ENCODE measurements at places on chromosomes 1 and 21. TPM values are rescaled to one million over a fixed set of nuclear protein-coding genes. Genes with fewer than 3 reads are reported as not detected.
A peak's percentile ranks its signal among the peaks of the same experiment; 100 is the strongest.

DNA sequence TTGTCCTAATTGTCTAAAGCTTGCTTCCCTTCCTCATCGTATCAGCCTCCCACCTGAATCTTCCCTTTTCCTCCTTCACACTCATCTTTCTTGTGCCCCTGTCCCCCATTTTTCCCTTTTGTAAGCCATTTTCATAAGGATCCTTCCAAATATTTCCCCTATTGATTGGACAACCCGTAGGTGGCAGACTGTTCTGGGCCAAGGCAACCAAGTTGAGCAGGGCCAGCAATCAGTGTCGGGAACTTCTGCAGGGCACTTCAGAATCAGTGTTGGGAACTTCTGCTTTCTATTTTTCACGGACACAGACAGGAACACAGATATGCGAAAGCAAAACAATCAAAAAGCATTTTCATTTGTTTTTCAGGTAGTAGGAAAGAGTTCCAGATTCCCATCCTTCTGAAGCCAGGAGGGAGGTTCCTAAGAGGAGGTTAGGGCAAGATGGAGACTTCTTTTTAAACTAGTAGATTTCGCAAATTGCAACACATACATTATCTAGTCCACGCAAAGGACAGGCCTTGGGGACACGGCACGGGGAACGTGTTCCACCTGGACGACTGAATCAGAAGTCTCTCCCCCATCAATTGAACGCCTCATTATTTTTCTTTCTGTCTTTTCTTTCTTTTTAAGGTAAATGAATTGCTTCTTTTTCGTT is 691 bp upstream of the MPZL1 start:
- peak; percentile 30 for DNase-seq
- H3K36me3 ChIP-seq: no peaks in the 10 kb centered on the region
- H3K27me3 ChIP-seq: no peaks in the 10 kb centered on the region
- peak overlapping the region; percentile 97 for H3K4me3 ChIP-seq

DNA sequence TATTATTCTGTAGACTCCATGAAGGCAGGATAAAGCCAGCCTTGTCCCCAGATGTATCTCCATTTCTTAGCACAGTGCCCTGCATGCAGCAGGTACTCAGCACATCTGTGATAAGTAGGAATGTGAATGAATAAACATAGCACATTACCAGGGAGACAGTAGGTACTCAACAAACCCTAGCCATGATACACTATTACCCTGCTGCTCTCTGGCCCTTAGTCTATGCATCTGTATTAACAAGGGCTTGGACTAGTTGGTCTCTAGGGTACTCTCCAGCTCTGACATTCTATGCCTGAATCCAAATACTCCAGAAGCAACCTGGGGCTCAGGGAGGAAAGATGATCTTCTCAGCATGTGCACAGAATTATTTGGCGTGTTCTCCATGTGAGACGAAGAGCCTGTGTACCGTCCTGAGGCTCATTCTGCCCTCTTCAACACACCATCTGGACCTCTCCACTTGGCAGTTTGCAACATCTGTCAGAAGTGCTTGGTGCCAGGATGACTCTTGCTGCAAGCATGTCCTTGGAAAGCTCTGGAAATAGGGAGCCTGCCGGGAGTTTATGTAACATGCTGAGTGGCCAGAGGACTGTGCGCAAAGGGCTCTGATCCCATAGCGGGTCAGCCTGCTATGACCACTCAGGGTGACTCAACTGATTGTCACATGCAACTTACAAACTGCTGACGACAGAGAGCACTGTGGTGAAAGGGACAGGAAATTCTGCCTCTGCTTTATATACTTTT is 228.2 kb upstream of the USP24 start:
- no peaks in the 10 kb centered on the region for H3K27me3 ChIP-seq
- H3K4me3 ChIP-seq: no peak overlapping the region
- H3K27ac ChIP-seq: peak overlapping the region; percentile 55
- no peaks in the 10 kb centered on the region for H3K36me3 ChIP-seq
- peaks cover 11% of the 10 kb centered on the region for H3K4me1 ChIP-seq
- DNase-seq: peak; percentile 51

- DNase-seq: no peak
- H3K27ac ChIP-seq: no peak overlapping the region
- H3K4me1 ChIP-seq: no peaks in the 10 kb centered on the region
- no peak overlapping the region for H3K4me3 ChIP-seq
- H3K27me3 ChIP-seq: no peaks in the 10 kb centered on the region
- no peaks in the 10 kb centered on the region for H3K36me3 ChIP-seq
Measured at GRCh38 chr1:244789276-244789580, 46.2 kb upstream of the COX20 start.

Gene INAVA
- polyA plus RNA-seq: 22.6 TPM

DNA sequence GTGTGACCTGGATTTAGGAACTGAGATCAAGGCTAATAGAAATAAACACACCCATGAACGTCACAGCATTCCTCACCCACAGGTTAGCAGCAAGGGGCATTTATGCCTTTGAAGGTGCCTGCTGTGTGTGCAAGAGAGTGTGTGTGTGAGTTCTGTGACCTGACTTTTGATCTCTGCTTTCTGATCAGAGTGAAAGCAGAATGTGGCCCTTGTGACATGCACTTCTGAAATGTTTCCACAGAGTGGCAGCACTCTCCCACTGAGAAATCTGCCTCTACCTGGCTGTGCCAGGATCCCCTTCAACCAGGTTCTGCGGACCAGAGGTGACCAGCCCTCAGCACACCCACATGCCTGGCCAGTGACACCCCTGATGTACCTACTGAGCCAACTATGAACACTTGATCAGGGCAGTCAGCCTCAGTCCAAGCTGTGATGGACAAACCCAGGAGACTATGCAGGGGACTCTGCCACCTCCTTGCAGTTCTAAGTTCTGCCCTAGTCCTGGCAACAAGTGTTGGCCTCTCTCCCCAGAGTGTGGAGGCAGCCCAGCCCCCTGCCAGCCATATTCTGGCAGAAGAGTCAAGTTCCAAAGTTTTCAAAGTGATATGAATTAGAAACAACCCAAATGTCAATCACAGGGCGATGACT is 41.0 kb downstream of the RXRG start:
- H3K27me3 ChIP-seq: peaks cover 23% of the 10 kb centered on the region
- no peaks in the 10 kb centered on the region for H3K36me3 ChIP-seq
- no peak overlapping the region for H3K27ac ChIP-seq
- no peaks in the 10 kb centered on the region for H3K4me1 ChIP-seq
- H3K4me3 ChIP-seq: no peak overlapping the region
- DNase-seq: peak; percentile 30

Gene KCNN3
- 2.2 TPM for polyA plus RNA-seq

DNA sequence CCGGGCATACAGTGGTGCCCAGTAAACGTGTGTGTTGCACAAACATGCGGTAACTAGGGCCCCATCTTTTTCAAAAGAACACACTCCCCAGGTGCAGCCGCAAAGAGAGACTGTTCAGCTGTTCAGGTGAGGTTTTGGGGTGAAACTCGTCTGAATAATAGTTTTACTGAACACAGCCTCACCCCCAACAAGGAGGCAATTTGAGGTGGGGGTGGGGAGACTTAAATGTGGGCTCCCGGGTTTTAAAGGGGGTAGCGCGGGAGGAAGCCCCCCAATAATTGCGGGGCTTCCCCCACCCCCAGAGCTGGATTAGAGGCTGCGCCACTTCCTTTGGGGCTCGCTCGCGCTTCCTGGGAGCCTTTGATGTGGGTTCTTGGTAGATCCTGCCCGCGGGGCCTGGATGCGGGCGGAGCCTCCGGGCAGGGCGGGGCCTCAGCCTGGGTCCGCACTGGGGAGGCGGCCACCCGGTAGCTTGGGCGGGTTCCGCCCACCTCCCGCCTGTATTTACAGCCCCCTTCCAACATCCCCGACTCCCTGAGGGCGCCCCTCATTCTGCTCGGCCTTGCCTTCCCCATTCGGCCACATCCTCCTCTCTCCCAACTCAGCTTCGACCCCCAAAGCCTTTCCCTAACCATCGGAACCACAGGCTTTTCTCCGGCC is 6.4 kb upstream of the EPHA2 start:
- no peak for DNase-seq
- peaks cover 24% of the 10 kb centered on the region for H3K27me3 ChIP-seq
- H3K36me3 ChIP-seq: no peaks in the 10 kb centered on the region
- H3K4me1 ChIP-seq: peaks cover under 1% of the 10 kb centered on the region
- no peak overlapping the region for H3K27ac ChIP-seq

DNA sequence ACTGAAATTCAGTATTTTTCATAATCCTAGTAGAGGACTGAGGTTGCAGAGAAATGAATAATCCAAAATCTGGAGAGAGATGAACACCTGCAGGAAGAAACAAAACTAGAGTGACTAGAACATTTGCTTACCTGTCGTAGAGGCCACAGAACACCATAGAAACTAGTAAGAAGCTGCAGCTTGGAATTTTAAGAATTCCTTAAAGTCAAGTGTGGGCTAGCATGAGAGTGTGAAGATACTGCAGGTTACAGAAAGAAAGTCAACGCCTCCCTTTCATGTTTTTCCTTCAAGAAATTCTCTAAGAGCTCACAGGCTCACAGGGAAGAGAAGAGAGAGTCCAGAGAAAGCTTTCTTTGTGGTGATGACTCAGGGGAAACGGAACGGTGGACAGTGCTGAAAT is 633.7 kb downstream of the LRRIQ3 start:
- no peaks in the 10 kb centered on the region for H3K27me3 ChIP-seq
- H3K4me3 ChIP-seq: no peak overlapping the region
- DNase-seq: no peak
- H3K27ac ChIP-seq: no peak overlapping the region
- H3K4me1 ChIP-seq: no peaks in the 10 kb centered on the region

GRCh38 chr1:82565546-82565945 is 764.8 kb downstream of the ADGRL2 start:
- no peaks in the 10 kb centered on the region for H3K36me3 ChIP-seq
- no peaks in the 10 kb centered on the region for H3K27me3 ChIP-seq
- no peak overlapping the region for H3K4me3 ChIP-seq
- no peak overlapping the region for H3K27ac ChIP-seq
- no peaks in the 10 kb centered on the region for H3K4me1 ChIP-seq

- no peak for DNase-seq
- no peak overlapping the region for H3K27ac ChIP-seq
- no peaks in the 10 kb centered on the region for H3K27me3 ChIP-seq
- H3K4me3 ChIP-seq: no peak overlapping the region
- no peaks in the 10 kb centered on the region for H3K36me3 ChIP-seq
Measured at GRCh38 chr21:39966786-39967185, 99.5 kb downstream of the PCP4 start.

- H3K4me3 ChIP-seq: no peak overlapping the region
- H3K27me3 ChIP-seq: no peaks in the 10 kb centered on the region
- no peaks in the 10 kb centered on the region for H3K36me3 ChIP-seq
Measured at GRCh38 chr1:211729238-211729637, 53.8 kb upstream of the NEK2 start.

- no peak overlapping the region for H3K4me3 ChIP-seq
- H3K4me1 ChIP-seq: peaks cover 29% of the 10 kb centered on the region
- H3K27me3 ChIP-seq: no peaks in the 10 kb centered on the region
- no peaks in the 10 kb centered on the region for H3K36me3 ChIP-seq
Measured at GRCh38 chr1:207745839-207746767, 5.8 kb upstream of the CD46 start.

Gene TESK2
- 12.5 TPM for polyA plus RNA-seq

- H3K4me1 ChIP-seq: peaks cover 3% of the 10 kb centered on the region
- no peaks in the 10 kb centered on the region for H3K36me3 ChIP-seq
- H3K4me3 ChIP-seq: no peak overlapping the region
- no peaks in the 10 kb centered on the region for H3K27me3 ChIP-seq
- H3K27ac ChIP-seq: no peak overlapping the region
Measured at GRCh38 chr1:83064589-83065242, 934.2 kb downstream of the TTLL7 start.

- H3K4me3 ChIP-seq: no peak overlapping the region
- peak; percentile 49 for DNase-seq
- no peaks in the 10 kb centered on the region for H3K4me1 ChIP-seq
- no peaks in the 10 kb centered on the region for H3K27me3 ChIP-seq
- H3K36me3 ChIP-seq: no peaks in the 10 kb centered on the region
Measured at GRCh38 chr1:41851589-41851988, 67.1 kb downstream of the HIVEP3 start.

DNA sequence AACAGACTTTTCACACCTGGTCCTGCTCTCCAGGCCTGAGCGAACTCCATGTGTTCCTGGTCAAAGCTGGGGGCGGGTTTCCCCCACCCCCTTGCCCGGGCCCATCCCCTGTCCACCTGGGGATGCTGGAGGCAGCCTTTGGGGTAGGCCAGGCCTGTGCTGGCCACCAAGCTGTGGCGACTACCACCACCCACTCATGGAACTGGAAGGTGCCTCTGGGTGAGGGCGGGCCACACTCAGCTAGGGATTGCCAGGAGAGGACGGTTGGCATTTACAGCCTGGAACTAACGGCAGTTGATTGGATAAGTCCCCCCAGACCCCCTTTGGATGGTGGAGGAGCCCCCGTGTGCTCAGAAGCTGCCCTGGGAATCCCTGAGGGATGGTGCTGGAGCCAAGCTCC is 7.9 kb downstream of the S100B start:
- H3K4me1 ChIP-seq: peaks cover 7% of the 10 kb centered on the region
- H3K27me3 ChIP-seq: no peaks in the 10 kb centered on the region
- H3K4me3 ChIP-seq: no peak overlapping the region
- H3K27ac ChIP-seq: no peak overlapping the region

- H3K4me1 ChIP-seq: peaks cover 71% of the 10 kb centered on the region
- no peak for DNase-seq
- H3K27ac ChIP-seq: peak overlapping the region; percentile 99
- H3K4me3 ChIP-seq: peak overlapping the region; percentile 99
- H3K27me3 ChIP-seq: no peaks in the 10 kb centered on the region
Measured at GRCh38 chr1:228084325-228084724, 1.8 kb downstream of the ARF1 start.

DNA sequence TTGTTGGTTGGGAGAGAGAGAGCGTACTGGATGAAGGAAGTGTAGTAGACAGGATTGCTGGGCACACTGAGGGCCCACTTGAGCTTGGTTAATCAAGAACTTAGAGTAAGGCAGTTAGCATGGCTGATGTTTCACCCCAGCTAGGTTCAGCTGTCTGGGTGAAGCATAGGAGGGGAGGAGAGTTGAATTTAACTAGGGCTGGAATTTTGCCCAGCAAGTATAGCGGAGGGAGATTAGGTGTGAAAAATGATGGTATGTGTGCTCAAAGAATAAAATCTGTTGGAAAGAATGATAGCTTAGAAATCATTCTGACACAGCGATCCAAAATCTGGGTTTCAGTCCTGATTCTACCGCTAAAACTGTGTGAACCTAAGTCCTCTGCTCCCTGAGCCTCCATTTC is 461.5 kb upstream of the PROX1 start:
- no peaks in the 10 kb centered on the region for H3K27me3 ChIP-seq
- H3K36me3 ChIP-seq: no peaks in the 10 kb centered on the region
- no peak overlapping the region for H3K27ac ChIP-seq
- H3K4me3 ChIP-seq: no peak overlapping the region

DNA sequence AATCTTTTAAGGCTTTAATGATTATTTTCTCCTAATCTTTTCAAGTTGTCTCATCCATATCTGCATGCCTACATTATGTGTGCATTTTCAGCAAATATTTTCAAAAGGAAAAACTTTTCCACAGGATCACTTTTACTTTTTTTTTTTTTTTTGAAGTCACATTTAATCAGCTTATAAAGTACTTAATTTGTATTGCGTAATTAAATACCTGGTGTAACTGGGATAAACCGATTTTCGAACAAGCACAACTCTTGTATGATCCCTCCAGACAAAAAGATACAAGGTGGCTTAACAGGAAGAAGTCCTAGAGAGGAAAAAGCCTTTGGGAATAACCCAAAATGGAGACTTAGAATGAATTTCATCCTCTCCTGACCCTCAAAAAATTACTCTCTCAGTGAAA is 1.3 kb upstream of the ATP6V1G3 start:
- H3K27ac ChIP-seq: no peak overlapping the region
- H3K27me3 ChIP-seq: no peaks in the 10 kb centered on the region
- no peaks in the 10 kb centered on the region for H3K36me3 ChIP-seq
- DNase-seq: no peak
